Muscle of back (tissue), 13 donors: ENCODE measurements at places on chromosomes 11 and 22. TPM values are rescaled to one million over a fixed set of nuclear protein-coding genes. Genes with fewer than 3 reads are reported as not detected.

The CLDN5 gene
- 51.3 TPM for polyA plus RNA-seq

The OOSP4B gene
- not detected for polyA plus RNA-seq

The SGSM1 gene
- 0.17 TPM for polyA plus RNA-seq

DNA sequence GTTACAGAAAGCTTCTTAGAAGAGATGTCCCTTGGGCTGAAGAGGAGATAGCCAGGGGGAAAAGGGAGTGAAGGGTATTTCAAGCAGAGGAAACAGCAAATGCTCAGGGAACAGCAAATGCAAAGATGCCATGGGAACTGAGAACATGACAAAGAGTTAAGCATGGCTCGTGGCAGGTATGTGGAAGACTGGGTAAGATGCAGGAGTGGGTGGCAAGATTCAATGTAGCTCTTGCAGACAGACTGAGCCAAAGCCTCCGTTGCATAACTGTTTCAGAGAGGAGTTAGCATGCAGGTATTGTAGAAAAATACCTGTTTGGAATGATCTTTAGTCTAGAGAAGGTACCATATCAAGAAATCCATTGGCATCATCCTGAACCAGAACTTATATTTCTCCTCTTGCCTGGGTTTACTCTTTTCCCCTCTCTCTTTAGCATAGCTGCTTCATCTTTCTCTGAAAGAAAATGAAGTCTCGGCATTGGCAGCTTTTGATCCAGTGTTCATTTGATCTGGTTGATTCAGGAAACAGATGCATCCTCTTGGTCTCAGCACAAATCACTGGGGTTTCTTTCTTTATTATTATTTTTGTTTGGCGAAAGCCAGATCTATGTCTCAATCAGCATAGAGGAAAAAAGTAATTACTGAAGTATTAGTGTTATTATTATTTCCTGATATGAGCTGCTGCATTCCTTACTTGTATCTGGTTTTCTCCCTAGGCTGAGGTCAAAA is 41.7 kb upstream of the NUP160 start:
- DNase-seq, result no peak

- DNase-seq, result no peak
Measured at GRCh38 chr11:46223252-46223513, 54.3 kb upstream of the CREB3L1 start.

- no peak for DNase-seq
Measured at GRCh38 chr11:7612661-7613393, 60.5 kb downstream of the CYB5R2 start.

GRCh38 chr11:8263769-8264410 is at the start of gene LMO1:
LMO1 (minus strand) TSS chr11:8263878; CDS start chr11:8263362, 516 bp downstream.
- DNase-seq, result peak; percentile 88

DNA sequence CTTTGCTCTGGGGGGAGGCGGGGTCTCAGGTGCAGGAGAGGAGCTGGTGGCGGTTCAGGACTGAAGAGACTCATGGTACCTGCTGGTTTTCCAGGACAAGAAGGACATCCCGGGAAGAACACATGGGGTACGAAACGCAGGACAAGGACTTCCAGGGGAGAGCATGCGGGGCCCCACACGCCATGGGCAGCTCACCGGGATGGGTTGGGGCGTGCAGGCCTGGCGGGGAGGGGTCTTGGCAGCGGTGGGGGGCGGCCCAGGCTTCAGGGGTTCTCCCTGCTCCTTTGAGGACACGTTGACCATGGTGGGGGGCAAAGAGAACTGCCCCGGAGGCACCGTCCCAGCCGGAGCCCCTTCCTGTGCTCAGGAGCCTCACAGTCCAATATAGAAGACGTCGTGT is 673.2 kb downstream of the BRD1 start:
- DNase-seq, result no peak

DNA sequence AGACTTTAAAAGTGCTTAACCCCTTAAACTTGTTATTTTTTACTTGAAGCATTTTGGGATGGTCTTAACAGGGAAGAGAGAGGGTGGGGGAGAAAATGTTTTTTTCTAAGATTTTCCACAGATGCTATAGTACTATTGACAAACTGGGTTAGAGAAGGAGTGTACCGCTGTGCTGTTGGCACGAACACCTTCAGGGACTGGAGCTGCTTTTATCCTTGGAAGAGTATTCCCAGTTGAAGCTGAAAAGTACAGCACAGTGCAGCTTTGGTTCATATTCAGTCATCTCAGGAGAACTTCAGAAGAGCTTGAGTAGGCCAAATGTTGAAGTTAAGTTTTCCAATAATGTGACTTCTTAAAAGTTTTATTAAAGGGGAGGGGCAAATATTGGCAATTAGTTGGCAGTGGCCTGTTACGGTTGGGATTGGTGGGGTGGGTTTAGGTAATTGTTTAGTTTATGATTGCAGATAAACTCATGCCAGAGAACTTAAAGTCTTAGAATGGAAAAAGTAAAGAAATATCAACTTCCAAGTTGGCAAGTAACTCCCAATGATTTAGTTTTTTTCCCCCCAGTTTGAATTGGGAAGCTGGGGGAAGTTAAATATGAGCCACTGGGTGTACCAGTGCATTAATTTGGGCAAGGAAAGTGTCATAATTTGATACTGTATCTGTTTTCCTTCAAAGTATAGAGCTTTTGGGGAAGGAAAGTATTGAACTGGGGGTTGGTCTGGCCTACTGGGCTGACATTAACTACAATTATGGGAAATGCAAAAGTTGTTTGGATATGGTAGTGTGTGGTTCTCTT is 2.8 kb downstream of the MALAT1 start:
- DNase-seq, result peak; percentile 55
